Fibroblast of pulmonary artery (primary cell): ENCODE measurements at places on chromosomes 16 and 17.

DNA sequence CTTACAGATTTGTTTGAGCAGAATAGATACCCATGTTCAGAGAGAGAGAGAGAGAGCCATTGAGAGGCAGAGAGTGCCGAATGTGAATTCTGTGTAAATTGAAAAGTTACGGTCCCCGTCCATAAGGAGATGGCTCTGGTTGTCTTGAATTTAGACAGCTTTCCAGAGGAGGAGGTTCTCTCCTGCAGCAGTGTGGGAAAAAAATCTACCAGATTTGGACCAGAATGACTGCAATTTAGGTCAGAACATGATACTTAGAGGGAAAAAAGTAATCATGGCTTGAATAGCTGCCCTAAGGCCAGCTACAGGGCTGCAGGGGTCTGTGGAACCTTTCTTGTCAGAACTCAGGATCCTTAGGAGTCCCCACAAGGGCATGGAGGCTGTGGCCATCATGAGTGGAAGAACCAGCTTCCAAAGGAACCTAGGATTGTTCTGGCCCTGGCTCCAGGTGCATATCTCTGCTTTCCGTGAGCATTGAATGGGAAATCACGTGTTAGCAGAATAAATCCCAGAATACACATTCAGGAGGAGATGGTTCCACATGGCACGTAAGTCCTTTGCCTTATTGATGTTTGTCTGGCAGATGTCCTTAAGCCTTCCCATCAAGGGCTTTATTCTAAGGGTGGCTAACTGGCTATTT lies 13.0 kb downstream of the PITPNC1 start:
- no peak for DNase-seq

DNA sequence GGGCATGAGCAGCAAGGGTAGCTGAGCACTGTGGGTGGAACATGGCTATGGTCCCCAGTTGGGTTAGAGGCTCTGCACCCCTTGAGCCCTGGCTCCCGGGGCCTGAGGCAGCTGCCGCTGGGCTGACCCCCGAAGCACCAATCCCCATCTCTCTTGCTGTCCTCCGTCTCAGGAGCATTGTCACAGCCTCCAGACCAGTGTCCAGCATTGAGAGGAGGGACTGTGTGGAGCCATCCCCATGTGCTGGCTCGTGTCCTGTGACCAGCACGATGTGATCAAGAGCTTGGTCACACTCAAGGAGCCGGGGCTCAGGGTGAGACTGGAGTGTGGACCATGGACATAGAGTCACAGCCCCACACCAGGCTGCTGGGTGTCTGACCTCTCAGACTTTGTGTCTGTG lies 2.9 kb downstream of the SMTNL2 start:
- DNase-seq, result no peak

- no peak for DNase-seq
Measured at GRCh38 chr17:3658784-3659449, 9.5 kb downstream of the TAX1BP3 start.

DNA sequence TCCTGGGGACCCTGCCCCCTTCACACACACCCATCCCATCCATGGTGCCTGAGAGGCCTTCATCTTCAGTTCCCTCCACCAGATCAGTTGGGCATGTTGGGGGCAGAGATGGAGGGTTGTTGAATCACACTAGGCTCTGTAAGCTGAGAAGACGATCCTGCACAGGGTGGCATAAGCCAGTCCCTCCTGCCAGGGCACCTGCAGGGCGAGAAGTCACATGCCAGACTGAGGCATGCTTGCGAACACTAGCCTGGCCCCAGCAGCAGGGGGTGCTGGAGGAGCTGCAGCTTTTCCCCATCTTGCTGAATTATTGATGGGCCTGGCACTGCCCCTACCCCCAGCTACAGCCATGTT lies 6.1 kb upstream of the TBX2 start:
- no peak for DNase-seq

DNA sequence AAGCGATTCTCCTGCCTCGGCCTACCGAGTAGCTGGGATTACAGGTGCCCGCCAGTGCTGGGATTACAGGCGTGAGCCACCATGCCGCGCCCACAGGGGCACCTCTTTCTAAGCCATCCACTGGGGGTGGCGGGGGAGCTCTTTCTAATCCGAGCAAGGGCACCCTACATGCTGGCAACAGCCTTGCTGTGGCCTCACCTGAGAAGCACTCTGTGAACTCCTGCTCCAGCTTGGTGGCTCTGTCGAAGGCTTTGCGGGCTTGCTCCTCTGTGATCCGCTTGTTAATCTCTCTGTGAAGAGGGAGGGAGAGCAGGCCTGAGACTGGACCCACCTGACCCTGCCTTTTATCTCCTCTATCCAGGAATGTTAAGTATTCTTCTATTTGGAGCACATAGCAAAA lies 11.9 kb upstream of the ASGR1 start:
- DNase-seq, result no peak

DNA sequence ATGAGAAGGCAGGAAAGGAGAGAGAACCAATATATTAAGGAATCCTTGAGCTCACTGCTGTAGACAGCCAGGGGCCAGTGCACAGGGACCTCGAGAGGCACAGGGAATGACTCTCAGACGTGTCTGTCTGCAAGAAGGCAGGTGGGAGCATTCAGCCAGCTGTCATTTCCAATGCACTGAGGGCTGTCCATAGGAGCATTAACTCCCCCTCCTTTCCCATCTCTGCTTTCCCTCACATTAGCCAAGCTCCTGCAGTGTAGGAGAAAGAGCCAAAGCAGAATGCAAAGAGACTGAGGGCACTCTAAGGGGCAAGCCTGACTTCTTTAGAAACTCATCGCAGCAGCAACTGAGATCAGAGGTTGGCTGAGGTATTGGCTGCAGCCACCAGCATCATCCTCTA lies 218.3 kb downstream of the CDH13 start:
- DNase-seq, result no peak

- DNase-seq, result no peak
Measured at GRCh38 chr16:181565-182021, 1.3 kb downstream of the HBQ1 start.

DNA sequence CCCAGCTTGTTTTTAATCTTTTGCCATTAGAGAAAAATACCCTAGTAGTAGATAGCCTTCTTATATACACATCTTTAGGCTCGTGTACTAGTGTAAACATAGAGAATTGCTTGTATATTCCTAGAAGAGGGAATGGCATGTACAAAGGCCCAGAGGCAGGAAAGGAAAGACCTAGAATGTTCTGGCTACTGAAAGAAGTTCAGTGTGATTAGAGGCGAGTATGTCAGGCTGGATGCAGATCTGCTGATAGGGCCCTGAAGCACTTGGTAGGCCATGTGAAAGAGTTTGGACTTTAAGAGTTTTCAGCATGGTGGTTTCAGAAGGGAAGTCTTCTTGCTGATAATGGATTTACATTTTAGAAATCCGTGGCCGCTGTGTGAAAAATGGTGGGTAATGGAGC lies 17.4 kb downstream of the CTCF start:
- DNase-seq, result no peak
